T-cell (primary cell): ENCODE measurements at places on chromosomes 2 and 18. TPM values are rescaled to one million over a fixed set of nuclear protein-coding genes. Genes with fewer than 3 reads are reported as not detected.

DNA sequence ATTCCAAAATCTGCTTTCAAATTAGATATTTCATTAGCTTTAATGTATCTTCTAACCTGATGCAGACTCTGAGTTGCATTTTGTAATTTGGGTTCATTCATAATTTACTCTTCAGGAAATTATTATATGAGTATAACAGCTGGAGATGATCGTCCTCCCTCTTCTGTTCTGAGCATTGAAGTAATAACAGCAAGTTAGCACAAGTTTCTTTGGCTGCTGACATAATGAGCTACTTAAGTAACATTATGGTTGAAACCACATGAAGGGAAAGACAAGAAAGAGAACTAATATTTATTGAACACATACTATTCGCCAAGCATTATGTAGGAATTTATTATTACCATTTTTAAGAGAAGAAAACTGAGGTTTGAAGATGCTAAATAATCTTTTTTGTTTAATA lies 75.1 kb downstream of the CPO start:
- no peaks in the 10 kb centered on the region for H3K36me3 ChIP-seq
- H3K4me3 ChIP-seq: no peak overlapping the region
- no peak for DNase-seq
- no peaks in the 10 kb centered on the region for H3K27me3 ChIP-seq
- H3K27ac ChIP-seq: no peak overlapping the region
- H3K4me1 ChIP-seq: no peaks in the 10 kb centered on the region

DNA sequence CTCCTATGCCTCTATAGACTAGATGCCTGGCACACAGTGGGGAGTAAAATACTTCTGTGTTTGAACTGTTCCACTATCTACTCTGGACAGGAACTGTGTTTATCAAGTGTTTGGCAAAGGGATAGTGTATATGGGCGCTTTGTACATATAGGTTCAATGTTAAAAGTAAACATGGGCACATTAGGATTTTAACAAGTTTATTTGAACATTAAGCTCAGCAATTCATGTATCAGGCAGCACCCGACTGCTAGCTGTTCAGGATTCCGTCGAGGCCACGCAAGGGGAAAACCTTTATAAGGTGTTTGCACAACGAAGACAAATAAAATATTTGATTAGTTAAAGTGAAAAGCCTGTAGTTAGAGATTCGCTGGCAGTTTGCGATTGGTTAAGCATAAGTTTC lies 43.4 kb upstream of the ROCK2 start:
- H3K4me1 ChIP-seq: no peaks in the 10 kb centered on the region
- H3K4me3 ChIP-seq: no peak overlapping the region
- no peak for DNase-seq
- H3K27ac ChIP-seq: no peak overlapping the region
- H3K27me3 ChIP-seq: no peaks in the 10 kb centered on the region

DNA sequence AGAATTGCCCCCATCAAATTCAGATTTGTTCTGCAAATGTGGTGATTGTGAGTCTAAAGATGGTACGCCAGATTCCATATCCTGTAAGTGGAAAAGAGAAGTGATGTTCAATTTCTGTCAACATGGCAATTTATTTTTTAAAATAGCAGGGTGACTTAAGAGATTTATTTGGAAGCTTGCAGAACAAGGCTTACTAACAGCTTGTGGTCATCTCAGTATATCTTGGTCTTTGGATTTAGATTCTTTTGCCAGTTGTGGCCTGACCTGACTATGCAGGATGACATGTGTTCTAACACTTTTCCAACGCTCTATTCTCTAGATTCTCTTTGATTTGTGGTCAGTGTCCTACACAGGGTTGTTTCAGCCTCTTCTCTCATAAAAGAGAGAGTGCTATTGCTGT lies 74.4 kb downstream of the MAP3K20 start:
- no peaks in the 10 kb centered on the region for H3K27me3 ChIP-seq
- no peaks in the 10 kb centered on the region for H3K36me3 ChIP-seq
- DNase-seq: no peak
- H3K4me3 ChIP-seq: no peak overlapping the region
- H3K4me1 ChIP-seq: no peaks in the 10 kb centered on the region

The LRP2 gene
- total RNA-seq: not detected

- H3K27me3 ChIP-seq: no peaks in the 10 kb centered on the region
- no peak overlapping the region for H3K27ac ChIP-seq
- H3K4me1 ChIP-seq: no peaks in the 10 kb centered on the region
- no peaks in the 10 kb centered on the region for H3K36me3 ChIP-seq
- H3K4me3 ChIP-seq: no peak overlapping the region
- DNase-seq: no peak
Measured at GRCh38 chr2:79717364-79718007, 204.6 kb downstream of the CTNNA2 start.

DNA sequence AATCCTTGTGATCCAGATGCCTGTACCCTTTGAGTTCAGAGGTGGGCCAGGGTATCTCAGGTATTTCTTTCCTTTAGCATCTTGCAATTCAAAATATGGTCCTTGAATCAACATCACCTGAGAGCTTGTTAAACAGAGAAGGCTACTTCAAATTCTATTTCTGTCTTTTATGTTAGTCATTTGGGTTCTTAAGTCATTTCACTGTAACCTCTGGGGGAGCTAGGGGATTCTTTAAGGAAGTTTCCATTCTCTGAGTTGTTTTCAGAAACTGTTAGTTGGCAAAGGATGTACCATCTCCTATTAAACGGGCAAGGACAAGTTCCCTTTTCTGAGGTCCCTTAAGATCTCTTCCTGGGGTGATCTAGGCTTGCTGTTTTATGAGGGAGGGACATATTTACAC lies 16.6 kb downstream of the CFLAR start:
- H3K36me3 ChIP-seq: peaks cover 7% of the 10 kb centered on the region
- H3K27ac ChIP-seq: peak overlapping the region; percentile 97
- no peak overlapping the region for H3K4me3 ChIP-seq

The CYTIP gene
- 264 TPM for total RNA-seq

DNA sequence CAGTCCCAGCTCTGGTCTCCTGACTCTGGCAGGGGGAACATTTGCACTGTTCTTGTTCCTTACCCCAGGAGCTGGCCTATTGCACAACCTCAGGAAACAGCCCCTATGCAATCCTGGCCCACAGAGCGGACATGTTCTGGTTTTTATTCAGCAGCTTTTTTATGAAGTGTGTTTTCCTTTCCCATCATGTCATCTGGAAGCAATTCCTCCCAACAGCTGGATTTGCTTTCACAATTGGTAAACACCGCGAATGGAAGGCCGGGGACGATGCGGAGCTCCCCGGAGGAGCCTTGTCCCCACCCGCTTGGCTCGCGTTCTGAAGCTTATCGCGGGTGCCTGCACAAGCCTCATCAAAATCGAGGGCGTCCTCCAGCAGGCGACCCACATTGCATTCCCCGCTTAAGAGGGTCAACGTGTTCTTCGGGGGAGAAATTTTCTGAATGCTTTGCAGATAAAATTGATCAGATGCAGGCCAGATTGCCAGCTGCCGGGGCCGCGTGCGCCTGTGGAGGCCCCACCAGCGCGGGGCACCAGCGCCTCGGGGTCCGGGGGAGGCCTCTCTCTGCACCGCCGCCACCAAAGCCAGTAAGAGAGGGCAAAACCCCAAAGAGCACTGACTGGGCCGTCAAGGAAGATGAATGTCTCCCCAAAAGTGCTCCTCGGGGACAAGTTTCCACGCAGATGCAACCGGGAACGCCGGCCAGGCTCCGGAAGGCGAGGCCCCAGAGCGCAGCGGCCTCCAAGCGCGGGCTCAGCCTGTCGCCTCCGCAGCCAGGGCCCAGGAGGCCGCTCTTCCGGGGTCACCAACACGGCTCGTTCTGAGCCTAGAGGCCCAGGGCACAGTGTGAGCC lies 60.3 kb upstream of the SP3 start:
- no peak overlapping the region for H3K4me3 ChIP-seq
- H3K4me1 ChIP-seq: no peaks in the 10 kb centered on the region
- H3K27ac ChIP-seq: no peak overlapping the region
- no peaks in the 10 kb centered on the region for H3K36me3 ChIP-seq

The TNS1 gene
- 0.28 TPM for total RNA-seq

The SPATA3 gene
- not detected for total RNA-seq

DNA sequence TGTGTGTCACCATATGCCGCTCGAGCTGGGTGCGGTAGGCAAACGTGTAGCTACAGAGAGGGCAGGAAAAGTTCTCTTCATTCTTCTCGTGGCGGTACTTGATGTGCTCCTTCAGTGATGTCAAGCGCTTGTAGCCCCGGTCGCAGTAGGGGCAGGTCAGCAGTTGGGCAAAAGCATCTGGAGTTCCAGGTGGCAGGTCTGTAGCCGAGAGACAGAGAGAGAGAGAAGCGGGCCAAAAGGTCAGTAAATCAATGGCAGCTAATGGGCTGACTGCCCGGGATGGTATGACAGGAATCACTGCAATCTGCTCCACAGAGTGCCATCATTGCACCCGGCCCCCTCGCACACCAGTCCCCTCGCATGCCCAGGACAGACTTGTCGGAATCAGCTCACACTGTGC lies 116.0 kb downstream of the ZEB2 start:
- H3K4me3 ChIP-seq: no peak overlapping the region
- H3K27ac ChIP-seq: no peak overlapping the region
- no peak for DNase-seq
- H3K36me3 ChIP-seq: no peaks in the 10 kb centered on the region
- no peaks in the 10 kb centered on the region for H3K4me1 ChIP-seq
